ENCODE measurements at places on chromosomes 12 and 14. TPM values are rescaled to one million over a fixed set of nuclear protein-coding genes. Genes with fewer than 3 reads are reported as not detected.

DNA sequence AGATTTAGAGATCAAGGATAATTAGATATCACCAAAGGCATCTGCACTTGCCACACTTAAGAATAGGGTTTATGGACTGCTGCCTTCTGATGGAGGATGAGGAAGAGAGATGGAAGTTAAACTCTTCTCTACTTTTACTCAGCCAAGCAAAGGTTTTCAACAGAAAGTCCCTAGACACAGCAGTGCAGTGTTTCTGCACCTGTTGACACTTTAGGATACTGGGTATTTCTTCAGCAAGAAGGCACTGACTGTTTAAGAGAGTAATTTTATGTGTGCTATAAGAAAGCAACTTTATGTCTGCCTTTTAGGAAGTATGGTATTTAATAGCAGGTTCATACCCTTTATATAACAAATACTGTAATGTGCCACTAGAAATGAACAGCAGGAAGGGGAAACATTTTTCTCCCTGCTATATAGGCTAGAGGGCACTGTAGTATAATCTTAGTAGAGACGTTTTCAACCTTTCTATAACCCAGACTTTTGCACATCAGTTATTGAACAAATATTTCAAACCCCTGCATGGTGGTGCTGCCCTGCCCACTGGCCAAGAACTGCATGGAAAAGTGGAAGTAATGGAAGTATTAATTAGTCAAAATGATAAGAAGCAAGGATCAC is 225.0 kb upstream of the GRIP1 start:
- DNase-seq, result no peak

DNA sequence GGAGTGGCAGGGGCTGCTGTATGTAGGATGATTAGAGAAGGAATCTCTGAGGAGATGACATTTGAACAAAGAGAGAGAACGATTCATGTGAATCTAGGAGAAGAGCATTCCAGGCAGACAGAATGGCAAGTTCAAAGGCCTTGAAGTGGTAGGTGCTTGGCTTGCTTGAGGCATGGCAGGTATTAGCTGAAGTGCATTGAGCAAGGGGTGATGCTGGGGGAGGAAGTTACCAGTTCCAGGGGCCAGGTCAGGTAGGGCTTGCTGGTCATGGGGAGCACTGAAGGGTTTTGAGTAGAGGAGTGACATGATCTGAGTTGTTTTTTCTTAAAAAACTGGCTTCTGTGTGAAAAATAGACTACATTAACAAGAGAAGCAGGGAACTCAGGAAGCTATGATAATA is 71.8 kb downstream of the SPATS2 start:
- DNase-seq, result no peak

DNA sequence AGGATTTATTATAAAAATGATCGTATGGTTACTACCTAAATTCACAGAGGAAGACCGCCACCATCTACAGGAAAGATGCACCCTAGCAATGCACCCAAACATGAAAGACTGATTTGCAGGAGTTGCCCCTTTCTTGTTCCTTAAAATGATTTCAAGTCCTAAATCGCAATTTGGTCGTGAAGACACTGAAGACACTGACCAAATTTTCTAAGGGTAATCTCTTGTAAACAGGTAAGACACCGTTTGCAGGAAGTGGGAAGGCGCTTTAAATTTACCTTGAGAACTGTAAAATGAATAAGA is 1.0 kb downstream of the SOS2 start:
- no peak for DNase-seq

The TXNRD1 gene
- 160 TPM for total RNA-seq

- no peak for DNase-seq
Observed at GRCh38 chr12:24661657-24662096, 287.2 kb downstream of the BCAT1 start.

Data from activated naive CD4-positive, alpha-beta T cell treated with anti-CD3 and anti-CD28 coated beads, Interleukin-2, amount 50 U/mL, for 72 hours (primary cell).